ENCODE measurements at places on chromosomes 6 and 20.

DNA sequence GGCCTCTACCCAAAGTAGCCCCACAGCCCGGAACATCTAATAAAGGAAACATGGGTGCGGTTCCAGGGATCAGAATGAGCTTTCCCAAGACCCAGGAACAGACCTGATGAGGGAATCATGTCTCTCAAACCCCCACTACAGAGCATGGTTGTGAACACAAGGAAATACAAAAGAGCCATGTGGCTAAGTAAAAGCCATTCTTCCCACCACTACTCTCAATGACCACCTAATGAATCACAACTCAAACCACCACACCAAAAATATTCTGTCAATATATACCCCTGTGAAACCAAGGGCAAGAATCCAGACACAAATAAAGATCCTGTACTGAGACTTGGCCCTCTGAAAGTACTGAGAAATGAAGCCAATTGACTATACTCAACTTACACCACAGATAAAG, 20.9 kb upstream of the COL21A1 start:
- DNase-seq: no peak

DNA sequence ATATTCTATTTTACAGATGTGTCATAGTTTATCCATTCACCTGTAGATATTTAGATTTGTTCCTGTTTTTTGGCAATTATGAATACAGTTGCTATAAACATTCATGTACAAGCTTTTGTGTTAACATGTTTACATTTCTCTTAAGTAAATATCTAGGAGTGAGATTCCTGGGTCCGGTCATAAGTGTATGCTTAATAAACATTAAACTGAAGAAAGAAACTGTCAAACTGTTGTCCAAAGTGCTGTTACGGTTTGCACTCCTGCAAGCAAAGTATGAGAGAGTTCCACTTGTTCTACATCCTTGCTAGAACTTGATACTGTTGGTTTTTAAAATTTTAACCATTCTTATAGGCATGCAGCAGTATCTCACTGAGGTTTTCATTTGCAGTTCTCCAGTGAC, 138.6 kb downstream of the RALGAPA2 start:
- no peak for DNase-seq

DNA sequence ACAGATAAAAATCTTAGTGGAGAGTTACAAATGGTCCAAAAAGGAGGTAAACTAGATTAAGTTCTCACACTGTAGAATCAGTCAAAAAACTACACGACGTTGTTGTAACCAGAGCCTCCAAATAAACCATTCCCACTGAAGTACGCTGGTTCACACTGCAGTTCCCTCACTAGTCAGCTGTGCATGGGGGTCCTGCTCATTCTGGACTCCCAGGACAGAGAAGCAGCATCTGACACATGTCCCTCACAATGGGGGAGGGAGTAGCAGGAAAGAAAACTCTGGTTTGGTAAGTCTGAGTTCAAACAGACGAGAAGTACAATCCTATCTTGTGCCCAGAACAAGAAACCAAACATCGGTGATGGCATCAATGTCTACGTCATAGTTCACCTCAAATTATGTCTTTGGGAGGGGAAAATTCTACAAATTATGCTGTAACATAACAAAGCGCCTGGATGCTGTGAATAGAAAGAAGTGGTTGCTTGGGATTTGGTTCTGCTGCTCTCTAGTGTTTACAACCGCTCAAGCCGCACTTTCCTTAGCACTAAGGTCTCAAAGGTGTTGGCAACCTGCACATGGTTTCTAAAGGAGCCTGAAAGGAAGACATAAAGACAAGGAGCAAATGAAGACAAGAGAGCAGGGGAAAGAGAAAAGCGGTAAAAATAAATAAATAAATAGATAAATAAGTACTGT, 208.0 kb downstream of the GMDS start:
- peak; percentile 24 for DNase-seq

DNA sequence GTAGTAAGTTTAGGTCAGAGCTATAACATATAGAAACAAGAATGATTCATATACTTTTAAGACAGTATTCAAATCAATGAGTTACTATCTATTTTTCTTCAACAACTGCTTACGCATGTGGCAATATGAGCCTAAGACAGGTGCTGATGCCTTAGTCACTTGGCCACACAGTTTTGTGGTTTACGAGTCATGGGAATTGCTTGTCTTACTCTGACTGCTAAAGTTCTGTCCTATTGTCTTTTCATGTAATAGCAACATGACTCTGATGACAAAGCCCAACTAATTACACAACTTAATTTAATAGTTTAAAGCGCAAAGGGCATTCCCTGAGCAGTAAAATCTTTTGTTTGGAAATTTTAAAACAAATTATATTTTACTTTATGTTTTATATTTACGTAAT, 159.3 kb upstream of the CENPW start:
- peak; percentile 79 for DNase-seq

- DNase-seq: no peak
Measured at GRCh38 chr20:21162631-21163030, 36.7 kb downstream of the KIZ start.

- DNase-seq: no peak
Measured at GRCh38 chr20:18743665-18744440, 69.7 kb upstream of the SCP2D1 start.

DNA sequence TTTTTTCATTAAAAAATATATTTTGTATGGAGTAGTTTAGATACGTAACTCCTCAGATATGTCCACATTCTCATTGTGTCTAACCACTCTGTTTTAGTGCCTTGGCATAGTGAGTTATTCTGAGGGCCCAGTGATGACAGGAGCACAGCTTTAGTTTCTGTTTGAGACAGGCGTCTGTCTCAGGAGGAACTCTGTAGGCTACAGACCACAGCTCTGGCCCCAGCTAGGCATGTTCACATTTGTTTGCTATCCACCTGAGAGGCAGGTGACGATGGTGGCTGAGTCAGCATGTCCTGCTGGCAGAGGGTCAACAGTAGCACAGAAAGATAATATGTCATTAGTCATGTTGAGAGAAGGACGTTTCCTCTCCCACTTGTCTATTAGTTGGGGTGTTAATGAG, 16.3 kb downstream of the LRRC1 start:
- peak; percentile 10 for DNase-seq

DNA sequence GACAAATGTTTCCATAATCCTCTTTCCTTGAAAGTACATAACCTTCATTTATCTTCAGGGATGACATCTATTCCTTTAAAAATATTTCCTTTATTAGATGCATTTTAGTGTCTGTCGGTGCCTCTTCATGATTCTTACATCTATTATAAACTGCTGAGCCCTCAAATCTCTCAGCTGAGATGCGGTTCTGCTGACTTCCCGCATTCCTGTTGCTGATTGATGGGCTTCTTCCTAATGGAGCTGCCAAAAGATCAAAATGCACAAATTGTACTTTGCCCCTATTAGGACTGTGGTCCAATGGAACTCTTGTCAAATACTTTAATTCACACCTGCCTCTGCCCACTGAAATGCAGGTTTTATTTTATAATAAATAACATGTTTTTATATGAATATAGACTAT, 78.7 kb upstream of the SAMD5 start:
- DNase-seq: no peak

DNA sequence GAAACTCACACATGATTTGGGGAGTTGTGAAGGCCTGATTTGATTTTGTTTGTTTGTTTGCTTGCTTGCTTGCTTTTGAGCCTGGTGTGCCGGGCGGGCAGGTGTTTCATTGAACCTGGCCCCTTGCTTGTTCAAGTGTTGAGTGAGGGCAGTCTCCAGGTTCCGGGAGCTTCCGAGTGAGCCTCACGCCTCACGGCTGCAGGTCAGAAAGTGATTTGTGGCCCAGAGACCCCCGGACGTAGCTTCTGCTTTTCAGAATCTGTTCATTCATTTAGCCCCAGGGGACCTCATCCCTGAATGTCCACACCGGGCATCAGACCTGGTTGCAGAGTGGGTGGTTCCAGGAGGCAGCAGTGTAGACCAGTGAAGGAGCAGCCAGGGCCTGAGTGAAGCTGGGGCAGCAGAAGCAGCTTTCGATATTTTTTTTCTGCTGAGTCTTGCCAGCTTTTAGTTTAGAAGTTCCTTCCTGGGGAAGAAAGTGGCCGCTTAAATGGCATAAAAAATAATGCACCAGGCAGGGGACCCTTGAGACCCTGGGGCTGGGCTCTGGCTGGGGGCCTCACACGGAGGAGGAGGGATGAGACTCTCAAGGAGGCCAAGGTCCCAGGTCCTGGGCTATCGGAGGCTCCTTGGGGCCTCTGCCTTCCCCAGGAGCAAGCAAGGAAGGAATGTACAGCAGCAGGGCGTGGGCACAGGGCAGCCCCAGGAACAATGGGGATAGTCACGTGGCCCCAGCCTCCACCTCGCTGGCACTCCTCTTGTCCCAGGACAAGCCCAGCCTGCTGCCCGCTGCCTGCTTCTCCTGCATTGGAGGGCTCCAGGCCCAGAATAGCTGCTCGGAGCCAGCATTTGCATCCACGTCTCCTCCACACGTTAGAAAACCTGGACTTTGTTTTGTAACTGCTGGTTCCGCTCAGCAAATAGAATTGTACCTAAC, 89.2 kb upstream of the BHLHE23 start:
- DNase-seq: no peak

DNA sequence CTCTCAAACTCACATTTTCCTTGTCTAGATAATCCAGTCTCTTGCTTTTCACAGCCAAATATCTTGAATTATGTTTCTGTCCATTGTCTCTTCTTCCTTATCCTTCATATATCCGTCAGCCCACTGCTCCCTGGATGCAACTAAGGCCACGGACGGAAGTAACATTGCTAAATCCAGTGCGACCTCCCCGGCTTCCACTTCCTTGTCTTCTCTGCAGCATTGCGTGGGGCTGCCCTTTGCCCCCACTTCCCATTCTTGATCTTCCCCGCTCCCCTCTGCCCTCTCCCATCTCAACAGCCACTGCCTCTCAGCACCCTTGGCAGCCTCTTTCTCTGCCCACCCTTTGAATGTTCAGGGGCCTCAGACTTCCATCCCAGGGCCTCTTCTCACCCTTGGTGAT, 190.4 kb upstream of the UST start:
- no peak for DNase-seq

DNA sequence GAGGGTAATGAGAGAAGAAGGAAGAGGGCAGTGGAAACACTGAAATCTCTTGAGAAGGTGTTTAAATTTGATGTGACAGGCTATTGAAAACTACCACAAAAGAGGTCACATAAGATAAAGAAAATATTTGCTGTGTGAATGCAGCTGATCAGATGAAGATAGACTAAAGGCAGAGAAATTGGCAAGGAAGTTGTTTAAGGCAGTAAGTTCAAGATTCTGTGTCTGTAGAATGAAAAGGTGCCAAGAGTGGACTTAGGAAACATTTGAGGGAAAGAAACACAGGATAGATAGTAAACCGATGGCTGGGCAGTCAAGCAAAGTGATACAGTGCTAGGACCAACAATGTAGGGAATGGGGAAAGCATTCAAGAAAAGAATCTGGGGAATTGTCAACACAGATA, 332.3 kb upstream of the MARCKS start:
- DNase-seq: no peak

- no peak for DNase-seq
Measured at GRCh38 chr6:167469101-167469500, 144.2 kb downstream of the TTLL2 start.

GRCh38 chr6:112613410-112613809, 266.3 kb downstream of the RFPL4B start:
- DNase-seq: no peak

GRCh38 chr20:20369250-20370093, 1.6 kb downstream of the INSM1 start:
- no peak for DNase-seq

GRCh38 chr20:50077818-50078601, 34.9 kb downstream of the UBE2V1 start:
- no peak for DNase-seq

- peak; percentile 68 for DNase-seq
Measured at GRCh38 chr6:10404799-10405512, 9.9 kb downstream of the TFAP2A start.

GRCh38 chr20:58869662-58870227, 17.2 kb downstream of the GNAS start:
- DNase-seq: no peak

- no peak for DNase-seq
Measured at GRCh38 chr6:333379-334002, 41.2 kb downstream of the DUSP22 start.

GRCh38 chr6:90233213-90233612, 63.4 kb downstream of the BACH2 start:
- no peak for DNase-seq

- DNase-seq: no peak
Measured at GRCh38 chr6:157530724-157531168, 149.8 kb downstream of the ZDHHC14 start.

GRCh38 chr6:38354037-38354381, 285.7 kb downstream of the BTBD9 start:
- DNase-seq: no peak

DNA sequence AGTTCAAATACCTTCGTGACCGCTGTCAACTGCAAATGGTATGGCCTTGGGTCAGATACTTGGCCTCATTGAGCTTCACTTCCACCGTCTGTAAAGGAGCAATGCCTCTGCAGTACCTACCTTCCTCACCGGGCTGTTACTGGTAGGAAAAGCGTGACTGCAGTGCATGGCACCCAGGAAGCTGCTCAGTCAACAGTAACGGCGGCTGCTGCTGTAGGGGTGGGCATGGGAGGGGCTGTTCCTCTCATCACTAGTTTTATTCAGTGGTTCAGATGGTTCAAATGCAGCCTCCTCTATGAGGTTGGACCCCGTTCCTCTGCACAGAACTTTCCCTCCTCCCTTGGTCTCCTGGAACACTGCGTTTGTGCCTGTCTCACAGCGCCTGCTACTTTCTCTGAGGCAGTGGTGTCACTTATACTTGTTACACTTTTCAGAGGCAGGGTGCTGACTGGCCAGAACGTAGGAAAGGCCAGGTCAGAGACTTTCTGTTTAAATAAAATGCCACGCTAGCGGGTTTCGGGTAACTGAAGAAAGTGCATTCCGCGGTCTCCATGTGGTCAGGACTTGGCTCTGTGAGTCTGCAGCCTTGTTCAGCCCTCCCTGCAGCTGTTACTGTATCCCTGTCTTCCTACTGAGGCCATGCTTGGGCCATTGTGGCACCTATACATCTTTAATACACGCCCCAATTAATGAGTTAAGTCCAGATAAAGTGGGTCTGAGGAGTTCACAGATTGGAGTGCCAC, 279.6 kb downstream of the NRN1 start:
- no peak for DNase-seq

GRCh38 chr6:168035098-168035660, 37.7 kb downstream of the KIF25 start:
- DNase-seq: no peak

DNA sequence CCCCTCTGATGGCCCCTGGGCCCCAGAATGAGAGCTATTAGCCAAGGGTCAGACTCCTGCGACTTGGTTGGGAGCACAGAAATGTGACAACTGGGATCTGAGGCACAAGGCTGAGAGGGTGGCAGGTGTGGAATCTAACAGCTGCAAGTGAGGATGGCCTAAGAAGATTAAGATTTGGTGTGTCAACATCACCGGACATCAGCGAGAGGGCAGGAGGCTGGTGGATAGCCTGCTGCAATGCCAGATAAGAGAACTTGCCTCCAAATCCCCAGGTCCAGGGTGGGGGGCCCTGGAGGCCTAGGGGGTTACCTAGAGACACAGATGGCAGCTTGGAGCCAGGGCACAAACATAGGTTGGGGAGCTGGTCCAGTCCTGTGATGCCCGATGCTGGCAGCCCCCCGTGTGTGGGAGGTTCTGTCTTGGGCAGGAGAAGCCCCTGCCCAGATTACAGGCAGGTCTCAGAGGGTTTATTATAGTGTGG, 155.8 kb downstream of the GRM4 start:
- no peak for DNase-seq

GRCh38 chr20:19992996-19993908, 23.9 kb upstream of the NAA20 start:
- DNase-seq: no peak

GRCh38 chr6:71091167-71091566, 134.3 kb upstream of the B3GAT2 start:
- no peak for DNase-seq

Measured in OCI-M1 (cell line).